H9 (cell line): ENCODE measurements at places on chromosomes 16 and 17. TPM values are rescaled to one million over a fixed set of nuclear protein-coding genes. Genes with fewer than 3 reads are reported as not detected.
A peak's percentile ranks its signal among the peaks of the same experiment; 100 is the strongest.

GRCh38 chr16:72727565-72727964 is 320.4 kb downstream of the ZFHX3 start:
- no peak for DNase-seq

DNA sequence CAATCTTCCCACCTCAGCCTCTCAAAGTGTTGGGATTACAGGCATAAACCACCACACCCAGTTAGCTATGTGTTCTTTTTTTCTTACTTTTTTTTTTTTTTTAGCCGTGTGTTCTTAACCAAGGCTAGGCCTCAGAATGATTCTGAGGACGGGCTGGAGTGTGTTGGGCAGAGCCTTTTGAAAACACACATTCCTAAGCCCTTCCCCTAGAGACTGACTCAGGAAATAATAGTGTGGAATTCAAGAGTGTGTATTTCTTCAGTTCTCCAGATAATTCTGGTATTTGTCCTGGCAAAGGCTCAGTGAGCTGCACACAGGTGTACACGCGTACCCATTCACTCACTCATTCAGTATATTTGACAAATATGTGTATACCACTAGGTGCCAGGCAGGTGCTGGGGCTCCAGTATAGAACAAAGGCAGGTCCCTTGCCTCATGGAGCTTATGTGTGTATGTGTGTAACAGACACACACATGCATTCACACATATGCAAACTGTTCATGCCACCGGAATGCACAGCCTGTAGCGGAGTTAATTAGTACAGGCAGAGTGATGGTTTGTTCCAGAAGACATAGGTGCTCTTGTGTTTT is 19.4 kb upstream of the NFATC3 start:
- no peak for DNase-seq

Gene CCL5
- total RNA-seq = not detected in 2 replicates

- DNase-seq = no peak
These were observed 13.6 kb downstream of the RSAD1 start for GRCh38 chr17:50492214-50492613.

GRCh38 chr16:58847902-58848661 is 114.0 kb upstream of the GOT2 start:
- no peak for DNase-seq

- no peak for DNase-seq
These were observed 85.7 kb downstream of the PLCG2 start for GRCh38 chr16:81864646-81865382.

DNA sequence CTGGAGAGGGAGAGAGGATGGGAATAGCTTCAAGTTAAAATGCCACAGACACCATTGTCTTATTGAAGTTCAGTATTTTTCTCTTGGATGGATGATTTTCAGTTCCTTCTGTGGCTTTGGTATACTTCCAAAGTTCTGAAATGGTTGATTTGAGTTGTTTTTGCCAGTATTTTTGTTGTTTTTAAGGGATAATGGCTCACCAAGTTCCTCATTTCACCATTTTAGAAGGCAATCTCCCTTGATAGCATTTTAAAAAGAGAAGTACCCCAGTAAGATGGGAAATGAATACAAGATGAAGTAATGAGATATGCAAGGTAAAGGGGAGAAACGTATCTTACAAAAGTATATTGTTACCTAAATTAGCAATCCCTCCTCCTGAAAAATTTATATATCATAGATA is 18.5 kb upstream of the SPDYE4 start:
- DNase-seq = no peak

DNA sequence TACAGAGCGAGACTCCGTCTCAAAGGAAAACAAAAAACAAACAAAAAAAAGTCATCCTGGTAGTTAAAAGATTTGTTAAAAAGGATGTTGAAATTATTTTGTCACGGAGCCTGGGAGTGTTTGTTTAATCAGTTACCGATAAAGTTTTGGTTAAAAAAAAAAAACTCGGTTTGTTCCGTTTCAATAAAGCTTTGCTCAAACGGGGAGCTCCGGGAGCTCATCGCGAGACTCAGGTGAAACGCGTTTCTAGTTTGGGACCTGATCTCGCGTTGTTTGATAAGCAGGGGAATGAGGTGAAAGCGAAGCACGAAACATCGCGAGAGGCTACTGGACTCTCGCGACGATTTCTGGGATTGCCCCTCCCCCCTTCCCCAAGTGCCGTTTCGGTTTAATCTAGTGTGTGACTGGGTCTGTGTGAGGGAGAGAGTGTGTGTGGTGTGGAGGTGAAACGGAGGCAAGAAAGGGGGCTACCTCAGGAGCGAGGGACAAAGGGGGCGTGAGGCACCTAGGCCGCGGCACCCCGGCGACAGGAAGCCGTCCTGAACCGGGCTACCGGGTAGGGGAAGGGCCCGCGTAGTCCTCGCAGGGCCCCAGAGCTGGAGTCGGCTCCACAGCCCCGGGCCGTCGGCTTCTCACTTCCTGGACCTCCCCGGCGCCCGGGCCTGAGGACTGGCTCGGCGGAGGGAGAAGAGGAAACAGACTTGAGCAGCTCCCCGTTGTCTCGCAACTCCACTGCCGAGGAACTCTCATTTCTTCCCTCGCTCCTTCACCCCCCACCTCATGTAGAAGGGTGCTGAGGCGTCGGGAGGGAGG is at the start of gene CDK12:
Gene CDK12, plus strand, starts transcription at position 374 of the 813 bp plus-strand sequence. CDS start 586 bp downstream, outside the sequence.
- peak; percentile 99 for DNase-seq

DNA sequence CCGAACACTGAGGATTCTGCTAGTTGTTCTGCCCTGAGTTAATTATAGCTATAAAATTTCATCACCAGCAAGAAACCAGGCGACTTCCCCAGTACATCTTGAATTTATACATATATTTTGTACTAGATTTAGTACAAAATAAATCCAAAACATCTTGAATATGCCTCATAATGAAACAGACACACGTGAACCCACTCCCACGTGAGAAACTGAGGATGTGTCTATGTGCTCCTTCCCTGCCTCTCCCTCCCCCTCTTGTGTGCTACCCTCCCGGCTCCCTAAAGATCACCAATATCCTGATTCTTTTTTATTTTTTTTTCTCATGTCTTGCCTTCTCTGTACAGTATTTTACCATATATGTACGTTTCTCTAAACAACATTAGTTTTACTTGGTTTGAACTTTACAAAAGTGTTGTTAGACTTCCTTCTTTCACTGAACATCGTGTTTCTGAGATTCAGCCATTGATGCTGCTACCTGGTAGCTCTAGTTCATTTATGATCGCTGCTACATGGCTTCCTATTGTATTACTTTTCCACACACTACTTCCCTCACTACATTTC is 1.1 kb upstream of the LCMT1 start:
- DNase-seq = no peak

- no peak for DNase-seq
These were observed 294.6 kb upstream of the HSBP1 start for GRCh38 chr16:83513008-83513755.

DNA sequence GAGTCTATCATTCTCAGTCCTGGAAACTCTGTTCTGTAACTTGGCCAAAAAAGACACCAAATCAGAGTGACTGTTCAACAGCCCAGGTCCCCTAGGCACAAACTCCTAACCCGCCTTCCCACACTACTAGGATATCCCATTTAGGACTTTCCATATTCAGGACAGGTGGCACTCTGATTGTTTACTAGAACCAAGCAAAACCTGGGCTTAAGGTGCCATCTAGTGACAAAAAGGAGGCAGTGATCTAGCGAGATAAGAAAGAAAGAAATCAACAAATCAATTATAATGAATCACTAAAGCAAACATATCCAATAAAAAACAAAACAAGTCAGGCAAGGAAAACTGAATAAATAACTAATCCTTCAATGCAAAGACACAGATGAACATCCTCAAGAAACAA is 203.9 kb downstream of the CEP112 start:
- peak; percentile 49 for DNase-seq

GRCh38 chr17:73585583-73585982 is 58.7 kb downstream of the SDK2 start:
- peak; percentile 62 for DNase-seq

DNA sequence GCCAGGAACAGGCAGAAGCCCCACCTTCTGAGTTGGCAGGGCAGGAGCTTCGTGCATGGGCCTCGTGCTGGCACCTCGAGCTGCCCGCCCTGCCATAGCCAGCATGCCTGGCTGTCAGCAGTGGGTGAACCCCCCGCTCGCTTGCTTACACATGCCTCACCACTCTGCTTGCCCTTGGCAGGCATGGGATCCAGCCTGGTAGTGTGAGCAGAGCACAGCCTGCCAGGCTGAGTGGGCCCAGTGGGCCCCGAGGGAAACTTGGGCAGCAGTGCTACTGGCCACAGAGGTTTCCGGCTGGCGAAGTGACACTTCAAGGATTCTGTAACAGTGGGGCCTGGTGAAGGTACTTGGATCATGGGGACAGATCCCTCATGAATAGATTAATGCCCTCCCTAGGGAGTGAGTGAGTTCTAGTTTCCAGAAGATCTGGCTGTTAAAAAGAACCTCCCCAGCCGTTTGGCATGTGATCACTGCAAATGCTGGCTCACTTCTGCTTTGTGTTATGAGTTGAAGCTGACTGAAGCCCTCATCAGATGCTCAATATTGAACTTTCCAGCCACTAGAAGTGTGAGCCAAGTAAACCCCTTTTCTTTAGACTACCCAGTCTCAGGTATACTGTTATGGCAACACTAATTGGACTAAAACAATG is 114.7 kb downstream of the BCAS3 start:
- DNase-seq = no peak

- DNase-seq = peak; percentile 95
These were observed 503 bp upstream of the PLCD3 start for GRCh38 chr17:45132572-45133463.

Gene HEATR9
- total RNA-seq = not detected in 2 replicates

GRCh38 chr16:56203052-56203451 is 11.8 kb downstream of the GNAO1 start:
- peak; percentile 70 for DNase-seq

Gene FBXO39
- total RNA-seq = not detected in 2 replicates

DNA sequence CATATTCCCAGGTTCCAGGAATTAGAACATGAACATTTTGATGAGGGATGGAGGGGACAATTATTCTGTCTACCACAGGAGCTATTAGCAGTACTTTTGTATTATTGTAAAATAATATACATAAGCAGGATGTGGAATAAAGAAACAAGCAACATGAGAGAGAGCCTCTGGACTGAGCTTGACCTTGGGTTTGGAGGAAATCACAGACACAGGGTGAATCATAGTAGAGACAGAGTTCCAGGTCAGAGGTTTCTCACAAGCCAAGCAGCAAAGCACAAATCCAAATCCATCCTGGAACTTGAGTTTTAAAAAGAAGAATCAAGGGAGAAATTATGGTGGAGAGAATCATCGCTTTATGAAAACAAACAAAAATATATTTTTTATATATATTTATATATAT is 5.1 kb downstream of the KRT31 start:
- DNase-seq = no peak

DNA sequence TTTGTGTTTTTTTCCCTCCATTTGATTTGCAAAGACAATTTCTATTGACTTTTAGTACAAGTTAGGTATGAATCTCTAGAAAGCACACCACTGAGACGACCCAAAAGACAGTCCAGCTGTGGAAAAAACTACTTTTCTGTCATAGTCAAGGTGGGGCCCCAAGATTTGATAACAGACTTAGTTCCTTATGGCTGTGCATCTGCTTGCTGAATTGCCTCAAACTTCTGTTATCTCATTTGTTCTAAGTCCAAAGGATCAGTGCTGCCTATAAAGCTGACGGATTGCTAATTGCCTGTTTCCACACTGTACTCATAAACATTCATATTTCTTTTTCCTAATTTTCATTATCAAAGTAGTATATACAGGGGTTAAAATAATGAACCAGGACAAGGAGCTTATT is 180.8 kb downstream of the SPECC1 start:
- no peak for DNase-seq

DNA sequence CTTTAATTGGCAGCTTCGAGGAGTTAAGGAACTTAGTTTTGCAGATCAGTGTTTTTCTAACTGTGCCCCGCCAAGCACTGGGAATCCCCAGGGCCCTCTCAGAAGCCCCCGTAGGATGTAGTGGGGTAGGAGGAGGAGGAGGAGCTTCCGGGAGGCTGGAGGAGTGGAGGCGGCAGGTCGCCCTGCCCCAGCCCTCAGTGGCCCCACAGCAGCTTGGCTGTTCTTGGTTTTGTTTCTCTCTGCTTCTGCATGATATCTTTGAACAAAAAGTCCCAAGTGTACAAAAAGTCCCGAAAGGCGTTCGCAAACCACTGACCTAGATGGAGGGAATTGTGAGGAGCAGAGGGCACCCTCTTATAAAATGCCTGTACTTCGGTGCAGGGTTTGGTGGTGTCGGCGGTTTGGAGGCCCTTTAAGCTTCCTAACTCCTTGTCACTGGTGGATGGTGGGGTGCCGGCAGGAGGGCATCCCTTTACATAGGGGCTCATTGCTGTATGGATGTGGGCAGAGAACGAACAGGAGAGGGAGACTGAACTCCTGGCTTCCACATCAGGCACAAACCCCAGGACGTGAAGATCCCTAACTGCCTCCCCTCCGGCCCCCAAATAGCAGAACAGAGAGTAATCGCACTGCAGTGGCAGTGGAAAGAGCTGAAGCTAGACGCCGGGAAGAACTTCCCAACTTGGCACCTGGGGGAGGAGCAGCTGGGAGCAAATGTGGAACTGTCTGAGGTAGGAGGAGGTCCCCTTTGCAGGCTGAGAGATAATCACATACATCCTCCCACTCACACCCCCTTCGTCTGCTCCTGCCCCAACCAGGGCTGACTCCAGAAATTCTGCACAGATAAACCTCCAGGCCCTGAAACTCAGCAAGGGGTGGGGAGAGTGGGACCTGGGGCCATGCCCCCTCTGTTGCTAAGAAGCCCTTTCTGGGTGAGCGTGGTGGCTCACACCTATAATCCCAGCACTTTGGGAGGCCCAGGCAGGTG is 20.1 kb downstream of the EPOP start:
- DNase-seq = peak; percentile 30
